Small intestine (tissue), 16 donors: ENCODE measurements at places on chromosomes 16 and 17.
A peak's percentile ranks its signal among the peaks of the same experiment; 100 is the strongest.

GRCh38 chr16:3494386-3494973, 809 bp downstream of the C16orf90 start:
- DNase-seq = no peak

DNA sequence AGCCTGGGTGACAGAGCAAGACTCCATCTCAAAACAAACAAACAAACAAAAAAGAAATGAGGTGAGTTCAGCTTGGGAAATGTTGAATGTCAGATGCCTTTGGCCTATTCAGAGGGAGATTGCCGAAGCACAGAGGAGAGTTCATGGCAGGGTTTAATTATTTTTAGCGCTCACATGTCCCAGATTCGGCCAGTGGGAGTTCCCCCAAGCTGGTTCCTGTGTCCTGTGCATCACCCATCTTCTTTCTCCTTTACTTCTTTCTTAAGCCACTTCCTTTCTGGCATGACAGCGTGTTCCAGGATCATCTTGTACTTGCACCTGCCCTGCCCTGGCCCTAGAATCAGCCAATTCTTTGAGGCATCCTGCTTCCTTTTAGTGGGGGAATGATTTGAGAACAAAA, 9.2 kb downstream of the MPV17L start:
- no peak for DNase-seq

GRCh38 chr16:17037499-17037898, 433.3 kb downstream of the XYLT1 start:
- no peak for DNase-seq

GRCh38 chr16:30355954-30356308, 823 bp upstream of the CD2BP2 start:
- DNase-seq = no peak

DNA sequence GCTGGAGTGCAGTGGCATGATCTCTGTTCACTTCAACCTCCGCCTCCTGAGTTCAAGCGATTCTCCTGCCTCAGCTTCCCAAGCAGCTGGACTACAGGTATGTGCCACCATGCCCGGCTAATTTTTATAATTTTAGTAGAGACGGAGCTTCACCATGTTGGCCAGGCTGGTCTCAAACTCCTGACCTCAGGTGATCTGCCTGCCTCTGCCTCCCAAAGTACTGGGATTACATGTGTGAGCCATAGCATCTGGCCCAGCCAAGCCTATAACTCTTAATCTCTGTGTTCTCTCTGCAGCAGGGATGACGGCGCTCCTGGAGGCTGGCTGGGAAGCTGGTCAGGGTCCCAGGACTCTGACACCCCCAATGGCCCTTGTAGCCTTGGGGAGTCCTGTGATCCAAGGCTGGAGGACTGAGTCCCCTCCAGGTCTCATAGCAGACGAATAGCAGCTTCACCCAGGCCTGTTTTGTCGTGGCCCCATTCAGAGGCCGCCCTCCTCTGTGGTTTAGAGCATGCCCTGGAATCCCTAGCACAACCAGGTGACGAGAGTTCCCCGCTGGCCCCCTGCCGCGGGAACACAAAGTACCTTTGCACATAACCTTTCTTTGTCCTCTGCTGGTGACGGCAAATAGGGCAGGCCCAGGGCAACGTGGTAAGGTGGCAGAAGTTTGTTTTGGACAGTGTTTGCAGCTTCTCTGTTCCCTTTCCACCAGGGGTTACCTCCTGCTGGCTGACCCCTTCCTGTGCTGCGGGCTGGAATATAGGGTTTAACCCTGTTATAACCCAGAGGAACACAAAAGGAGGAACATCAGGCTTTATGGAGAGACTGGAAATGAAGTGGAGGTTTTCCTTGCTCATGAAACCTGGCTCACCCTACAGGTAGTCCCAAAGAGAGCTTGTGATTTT, 43.0 kb upstream of the TOB1 start:
- DNase-seq = peak; percentile 79

- no peak for DNase-seq
These were observed 17.0 kb upstream of the TRIM25 start for GRCh38 chr17:56930739-56931337.

- DNase-seq = peak; percentile 97
These were observed 49.0 kb downstream of the BCL7C start for GRCh38 chr16:30844671-30845449.

GRCh38 chr17:74737299-74738050, 419 bp downstream of the RAB37 start:
- peak; percentile 70 for DNase-seq

GRCh38 chr17:10729334-10730193, at the start of gene TMEM220:
TMEM220 (minus strand) TSS chr17:10730023; CDS start chr17:10729851, 172 bp downstream.
- peak; percentile 92 for DNase-seq

GRCh38 chr16:81843683-81844082, 64.6 kb downstream of the PLCG2 start:
- DNase-seq = no peak

- no peak for DNase-seq
These were observed 2.8 kb upstream of the KRT40 start for GRCh38 chr17:40986920-40987319.

DNA sequence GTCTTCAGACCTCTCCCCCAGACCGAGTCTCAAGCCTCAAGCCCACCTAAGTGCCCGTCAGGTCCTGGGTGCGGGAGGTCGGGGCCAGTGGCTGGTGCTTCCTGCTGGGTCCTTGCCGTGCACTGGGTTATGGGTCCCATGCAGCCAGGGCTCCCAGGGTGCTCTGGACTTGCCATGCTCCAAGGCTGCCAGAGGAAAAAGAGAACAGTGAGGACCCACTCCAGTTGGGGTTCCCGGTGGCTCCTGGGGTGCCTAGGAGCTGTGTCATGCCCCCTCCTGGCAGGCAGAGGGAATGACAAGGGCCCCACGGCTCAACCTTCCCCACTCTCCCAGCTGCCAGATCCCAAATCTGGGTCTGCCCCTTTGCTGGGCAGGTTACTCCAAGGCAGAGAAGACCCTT, 3.8 kb downstream of the SNX20 start:
- DNase-seq = no peak

DNA sequence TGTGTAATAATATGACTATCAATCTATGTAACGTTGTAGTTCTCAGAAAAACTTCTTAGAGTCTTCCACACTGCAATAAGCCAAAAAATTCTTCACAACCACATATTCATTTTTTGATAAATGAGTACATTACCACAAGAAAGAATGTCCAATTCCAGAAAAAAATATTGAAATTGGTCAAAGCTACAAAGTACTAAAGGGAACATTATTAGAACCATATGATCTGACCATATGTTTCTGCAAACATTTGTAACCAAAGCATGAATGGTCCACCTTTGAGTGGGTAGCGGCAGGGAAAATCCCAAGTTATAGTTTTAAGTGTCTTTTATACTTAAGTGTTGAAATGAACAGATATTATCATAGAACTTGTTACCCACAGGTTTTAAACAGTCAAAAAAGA, 71.7 kb upstream of the NACA2 start:
- DNase-seq = no peak

GRCh38 chr17:65287040-65287439, 149.9 kb downstream of the RGS9 start:
- DNase-seq = no peak

DNA sequence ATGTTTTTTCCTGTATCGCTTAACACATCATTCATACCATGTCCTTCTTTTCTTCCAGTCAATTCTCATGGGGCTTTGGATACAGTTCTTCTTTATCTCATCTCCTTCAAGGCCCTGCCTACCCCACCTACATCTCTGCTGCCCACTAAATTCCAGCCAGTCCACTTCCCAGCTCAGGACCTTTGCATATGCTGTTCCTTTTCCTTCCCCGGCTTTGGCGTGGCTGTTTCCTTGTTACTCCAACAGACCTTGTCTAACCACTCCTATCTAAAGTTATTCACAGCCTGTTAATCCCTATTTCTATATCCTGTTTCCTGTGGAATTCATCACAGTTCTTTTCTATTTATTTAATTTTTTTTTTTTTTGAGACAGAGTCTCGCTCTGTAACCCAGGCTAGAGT, 6.6 kb upstream of the STAT3 start:
- DNase-seq = no peak

DNA sequence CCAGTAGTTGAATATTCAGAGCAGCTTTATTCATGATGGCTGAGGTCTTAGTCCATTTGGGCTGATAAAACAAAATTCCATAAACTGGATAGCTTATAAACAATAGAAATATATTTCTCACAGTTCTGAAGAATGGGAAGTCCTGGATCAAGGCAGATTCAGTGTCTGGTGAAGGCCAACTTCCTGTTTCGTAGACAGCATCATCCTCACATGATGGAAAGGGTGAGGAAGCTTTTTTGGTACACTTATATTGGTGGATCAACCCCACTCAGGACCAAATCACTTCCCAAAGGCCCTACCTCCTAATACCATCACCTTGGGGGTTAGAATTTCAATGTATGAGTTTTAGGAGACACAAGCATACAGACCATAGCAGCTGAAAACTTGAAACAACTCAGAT, 224.2 kb downstream of the CYB561 start:
- DNase-seq = no peak

GRCh38 chr16:19164285-19164684, 3.8 kb upstream of the SYT17 start:
- DNase-seq = no peak

GRCh38 chr16:68289621-68290329, 21.0 kb downstream of the SLC7A6OS start:
- peak; percentile 18 for DNase-seq

DNA sequence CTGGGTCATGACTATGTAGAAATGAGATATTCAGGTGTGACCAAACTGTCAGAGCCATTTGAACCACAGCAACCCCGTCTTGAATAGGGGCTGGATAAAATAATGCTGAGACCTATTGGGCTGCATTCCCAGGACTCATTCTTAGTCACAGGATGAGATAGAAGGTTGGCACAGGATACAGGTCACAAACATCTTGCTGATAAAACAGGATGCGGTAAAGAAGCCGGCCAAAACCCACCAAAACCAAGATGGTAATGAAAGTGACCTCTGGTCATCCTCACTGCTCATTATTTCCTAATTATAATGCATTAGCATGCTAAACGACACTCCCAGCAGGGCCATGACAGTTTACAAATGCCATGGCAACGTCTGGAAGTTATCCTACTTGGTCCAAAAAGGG, 545.5 kb downstream of the TMEM114 start:
- no peak for DNase-seq

DNA sequence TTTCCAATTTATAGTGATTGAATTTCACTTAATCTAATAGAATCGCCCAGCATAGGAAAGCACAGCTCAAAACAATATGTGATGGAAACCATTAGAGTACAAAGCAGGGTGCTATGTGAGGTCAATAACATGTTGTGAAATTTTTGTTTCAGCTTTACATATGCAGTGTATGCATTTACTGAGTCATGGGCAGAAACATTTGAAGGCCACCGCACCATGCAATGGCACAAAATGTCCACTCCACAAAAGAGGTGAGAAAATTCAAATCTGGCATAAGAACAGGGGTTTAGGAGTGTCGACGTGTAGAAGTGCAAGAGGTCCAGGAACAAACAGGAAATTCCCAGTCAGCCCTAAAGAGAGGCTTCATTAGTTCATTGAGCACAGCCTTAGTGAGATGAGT, 131.2 kb downstream of the ANKFN1 start:
- no peak for DNase-seq

GRCh38 chr17:78132767-78133178, 2.2 kb downstream of the TMC8 start:
- DNase-seq = no peak

GRCh38 chr16:1947369-1947670, 4.3 kb upstream of the MSRB1 start:
- DNase-seq = no peak

- no peak for DNase-seq
These were observed 58.1 kb downstream of the IQCK start for GRCh38 chr16:19776147-19776546.

DNA sequence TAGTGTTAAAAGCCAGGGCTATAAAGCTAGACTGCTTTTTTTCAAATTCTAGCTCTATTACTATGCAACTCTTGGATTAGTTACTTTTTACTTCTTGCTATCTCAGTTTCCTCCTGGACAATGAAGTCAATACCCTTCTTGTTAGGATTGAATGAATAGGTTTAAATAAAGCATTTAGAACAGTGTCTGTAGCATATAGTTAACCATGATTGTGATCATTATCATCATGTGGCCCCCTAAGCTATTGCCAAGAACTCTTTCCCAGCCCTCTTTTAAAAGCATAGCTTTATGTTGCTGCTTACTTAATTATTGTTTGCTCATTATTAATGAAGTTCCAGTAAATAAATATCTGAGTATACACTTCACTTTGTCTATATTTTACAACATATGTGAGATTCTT, 4.5 kb downstream of the VMP1 start:
- no peak for DNase-seq

GRCh38 chr16:83402967-83403366, 404.8 kb upstream of the HSBP1 start:
- DNase-seq = no peak

DNA sequence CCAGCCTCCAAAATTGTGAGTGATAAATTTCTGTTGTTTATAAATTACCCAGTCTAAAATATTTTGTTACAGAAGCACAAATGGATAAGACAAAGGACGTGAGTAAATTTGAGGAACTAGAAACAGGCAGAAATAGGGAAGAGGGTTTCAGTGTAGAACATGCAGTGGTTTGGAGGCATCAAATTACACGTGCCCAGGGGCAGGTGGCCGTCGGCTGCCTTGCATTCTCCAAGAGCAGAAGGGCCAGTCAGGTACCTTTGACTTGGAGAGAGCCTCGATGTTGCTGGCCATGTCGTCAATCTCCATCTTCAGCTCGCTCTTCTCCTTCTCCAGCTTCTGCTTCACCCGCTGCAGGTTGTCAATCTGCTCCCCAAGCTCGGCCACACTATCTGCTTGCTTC, 54.3 kb downstream of the MYH13 start:
- no peak for DNase-seq

- no peak for DNase-seq
These were observed 8.4 kb downstream of the CDH11 start for GRCh38 chr16:65113441-65113840.

DNA sequence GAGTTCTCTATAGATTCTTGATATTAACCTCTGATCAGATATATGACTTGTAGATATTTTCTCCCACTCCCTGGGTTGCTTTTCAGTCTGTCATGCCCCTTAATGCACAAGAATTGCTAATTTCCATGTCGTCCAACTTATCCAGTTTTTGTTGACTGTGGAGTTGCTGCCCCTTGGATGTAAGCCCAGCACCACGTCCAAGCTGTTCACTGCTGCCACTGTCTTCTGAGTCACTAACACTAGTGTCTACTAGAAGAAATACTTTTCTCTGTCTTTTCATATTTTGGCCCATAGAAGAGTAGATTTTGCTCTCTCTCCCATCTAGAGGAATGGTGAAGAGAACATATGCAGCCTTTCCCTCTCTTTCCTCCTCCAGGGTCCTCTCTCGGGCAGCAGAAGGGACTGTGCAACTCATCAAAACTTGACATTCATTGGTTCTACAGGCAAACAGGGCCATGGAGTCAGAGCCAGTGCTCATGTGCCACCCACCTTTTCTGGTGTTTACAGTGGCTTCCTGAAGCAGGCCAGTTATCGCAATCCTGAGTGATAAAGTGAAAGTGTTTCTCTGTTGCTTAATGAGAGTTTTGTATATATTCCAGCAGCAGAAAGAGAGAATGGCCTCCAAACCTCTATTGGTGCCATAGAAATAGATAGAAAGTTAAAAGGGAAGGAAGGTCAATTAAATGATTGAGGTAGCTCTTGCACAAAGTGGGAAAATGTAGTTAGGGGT, 22.6 kb upstream of the PMP22 start:
- no peak for DNase-seq

- no peak for DNase-seq
These were observed 15.7 kb downstream of the CARHSP1 start for GRCh38 chr16:8853150-8853549.
